Ecto neural progenitor cell (in vitro differentiated cells): ENCODE measurements at places on chromosomes 11 and 22.

DNA sequence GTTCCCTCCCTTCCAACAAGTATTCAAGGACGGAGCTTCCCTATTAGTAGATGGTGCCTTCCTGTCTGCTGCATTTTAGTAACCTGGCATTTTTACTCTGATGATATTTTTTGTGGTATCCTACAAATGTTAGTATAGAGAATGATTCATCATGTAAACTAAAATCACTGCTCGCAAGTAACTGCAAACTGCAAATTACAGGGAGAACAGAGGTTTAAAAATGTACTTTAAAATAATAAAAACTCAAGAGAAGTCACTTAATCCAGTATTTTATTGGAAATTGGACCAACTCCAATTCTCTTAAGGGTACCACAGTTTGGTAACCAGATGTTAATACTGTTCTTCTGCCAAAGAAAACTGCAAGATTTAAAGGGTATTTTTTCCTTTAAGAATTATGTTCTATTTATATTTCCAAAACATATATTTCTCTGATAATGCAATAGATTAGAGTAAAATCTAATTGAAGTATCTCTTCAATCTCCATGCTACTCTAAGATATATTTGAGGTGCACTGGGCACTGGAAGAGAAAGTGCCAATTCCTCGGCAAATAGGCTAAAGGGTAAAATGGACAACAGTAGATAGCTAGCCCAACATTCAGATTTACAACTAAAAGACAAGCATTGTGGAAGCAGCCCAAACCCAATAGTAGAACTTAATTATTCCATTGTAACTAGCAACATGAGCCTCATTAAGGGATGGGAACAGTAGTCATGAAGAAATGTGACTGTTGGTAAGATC, 298.0 kb downstream of the TTC28 start:
- DNase-seq = no peak

DNA sequence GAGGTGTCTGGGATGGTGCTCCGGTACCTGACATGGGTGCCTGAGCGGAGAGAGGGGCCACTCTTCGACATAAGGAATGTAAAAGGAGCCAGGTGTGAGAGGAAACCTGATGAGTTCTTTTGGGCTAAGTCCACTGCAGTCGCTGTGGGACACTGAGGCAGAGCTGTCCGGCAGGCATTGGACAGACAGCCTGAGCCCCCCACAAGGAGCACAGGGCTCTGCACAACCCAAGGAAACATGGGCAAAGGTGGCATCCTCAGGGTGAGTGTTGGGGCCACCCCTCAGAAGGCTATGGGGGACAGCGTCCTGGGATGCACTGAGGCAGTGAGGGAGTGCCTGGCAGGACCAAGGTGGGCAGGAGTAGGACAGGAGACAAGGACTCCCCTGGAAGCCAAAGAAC, 57.7 kb upstream of the EMID1 start:
- DNase-seq = peak; percentile 32

DNA sequence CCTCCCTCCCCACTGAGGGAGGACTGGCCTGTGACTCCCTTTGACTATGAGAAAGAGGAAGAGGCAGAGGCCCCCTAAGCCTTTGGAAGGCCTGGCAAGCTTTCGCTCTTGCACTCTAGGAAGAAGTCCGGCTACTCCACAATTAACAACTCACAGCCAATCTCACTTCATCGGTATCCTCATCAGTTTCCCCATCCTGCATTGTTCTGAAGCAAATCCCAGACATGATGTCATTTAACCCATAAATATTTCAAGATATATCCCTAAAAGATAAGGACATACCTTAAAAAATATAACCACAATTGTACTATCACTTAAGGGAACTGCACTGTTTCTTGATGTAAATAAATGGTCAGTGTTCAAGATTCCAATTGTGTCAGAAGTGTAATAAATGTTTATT, 63.1 kb downstream of the CWC15 start:
- DNase-seq = no peak

GRCh38 chr11:115475564-115475963, 28.7 kb downstream of the CADM1 start:
- DNase-seq = no peak

GRCh38 chr11:77244277-77245027, 57.0 kb downstream of the GDPD4 start:
- no peak for DNase-seq

GRCh38 chr22:45649809-45650208, 21.8 kb upstream of the ATXN10 start:
- no peak for DNase-seq

DNA sequence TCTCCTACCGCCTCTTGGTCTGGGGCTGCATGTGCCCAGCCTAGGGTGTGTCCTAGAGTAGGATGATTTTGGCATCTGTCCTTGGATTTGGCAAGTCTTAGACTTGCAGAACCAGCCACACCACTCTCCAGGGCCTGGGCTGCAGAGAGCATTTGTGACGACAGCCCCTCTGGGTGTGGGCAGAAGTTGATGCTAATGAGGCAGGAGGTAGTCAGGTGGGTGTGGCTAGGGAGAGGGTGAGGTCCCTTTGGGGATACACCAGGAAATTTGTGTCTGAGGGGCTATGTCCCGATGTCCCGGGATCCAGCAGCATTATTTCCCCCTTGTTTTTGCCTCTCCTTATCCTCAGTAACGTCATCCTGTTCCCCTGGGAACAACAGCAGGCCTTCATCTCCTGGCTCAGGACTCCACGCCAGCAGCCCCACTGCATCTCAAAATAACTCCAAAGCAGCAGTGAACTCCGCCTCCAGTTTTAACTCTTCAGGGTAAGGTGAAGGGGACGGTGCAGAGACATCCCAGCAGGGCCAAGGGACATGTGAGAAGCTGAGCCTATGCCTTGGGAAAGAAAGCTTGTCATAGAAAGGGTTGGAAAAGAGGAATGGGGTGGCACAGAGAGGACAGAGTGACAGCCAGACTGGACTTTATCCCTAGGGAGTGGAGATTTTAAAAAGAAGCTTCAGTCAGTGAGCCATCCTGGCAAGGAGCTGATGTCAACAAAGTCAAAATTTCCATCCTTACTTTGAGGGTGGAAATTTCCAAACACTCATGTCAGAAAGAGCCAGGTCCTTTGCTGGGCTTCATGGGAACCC, 8.0 kb upstream of the TLCD5 start:
- no peak for DNase-seq

- no peak for DNase-seq
Observed at GRCh38 chr22:21051145-21051830, 5.5 kb downstream of the LRRC74B start.

DNA sequence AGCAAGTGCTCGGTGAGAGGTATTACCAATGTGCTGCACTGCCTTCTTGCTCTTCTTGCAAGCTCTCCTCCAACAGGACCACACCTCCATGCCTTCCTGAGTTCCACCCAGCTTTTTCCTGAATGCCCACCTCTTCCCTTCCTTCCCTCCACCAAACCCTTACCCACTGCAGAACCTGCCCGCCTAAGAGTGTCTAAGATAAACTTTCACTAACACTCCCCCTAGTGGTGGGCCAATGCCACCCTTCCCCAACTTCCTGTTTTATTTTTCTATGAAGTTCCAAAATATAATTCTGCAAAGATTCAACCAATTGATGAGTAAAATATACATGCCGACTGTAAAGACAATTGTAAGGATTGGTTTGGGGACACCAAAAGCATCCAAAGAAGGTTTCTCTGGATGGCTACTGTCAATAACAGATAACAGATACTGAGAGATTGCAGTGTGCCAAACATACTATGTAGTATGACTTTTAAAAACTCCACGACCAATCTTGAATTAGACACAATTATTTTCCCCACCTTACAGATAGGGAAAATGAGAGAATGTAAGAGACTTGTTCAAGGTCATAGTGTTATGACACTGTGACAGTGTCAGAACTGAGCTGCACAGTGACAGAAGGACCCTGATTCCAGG, 38.6 kb upstream of the BMAL1 start:
- peak; percentile 51 for DNase-seq

GRCh38 chr11:9760193-9760575, 96.3 kb downstream of the SWAP70 start:
- DNase-seq = peak; percentile 30

DNA sequence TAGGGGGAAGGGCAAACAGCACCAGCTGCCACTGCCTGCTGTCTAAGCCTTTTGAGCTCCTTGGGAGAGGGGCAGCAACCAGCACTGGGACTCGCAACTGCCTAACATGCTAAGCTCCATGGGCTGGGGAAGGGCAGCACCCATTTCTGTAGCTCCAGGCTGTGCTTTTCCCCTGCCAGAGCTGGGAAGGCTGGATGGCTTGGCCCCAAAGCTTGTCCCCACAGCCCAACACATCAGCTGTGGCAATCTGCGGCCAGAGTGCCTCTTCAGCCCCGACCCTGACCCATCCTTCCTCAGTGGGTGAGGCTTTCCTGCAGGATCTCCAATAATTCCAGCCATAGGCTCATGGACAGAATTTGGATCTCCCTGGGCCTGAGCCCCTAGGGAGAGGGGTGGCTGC, 551.3 kb downstream of the TMEM135 start:
- no peak for DNase-seq

DNA sequence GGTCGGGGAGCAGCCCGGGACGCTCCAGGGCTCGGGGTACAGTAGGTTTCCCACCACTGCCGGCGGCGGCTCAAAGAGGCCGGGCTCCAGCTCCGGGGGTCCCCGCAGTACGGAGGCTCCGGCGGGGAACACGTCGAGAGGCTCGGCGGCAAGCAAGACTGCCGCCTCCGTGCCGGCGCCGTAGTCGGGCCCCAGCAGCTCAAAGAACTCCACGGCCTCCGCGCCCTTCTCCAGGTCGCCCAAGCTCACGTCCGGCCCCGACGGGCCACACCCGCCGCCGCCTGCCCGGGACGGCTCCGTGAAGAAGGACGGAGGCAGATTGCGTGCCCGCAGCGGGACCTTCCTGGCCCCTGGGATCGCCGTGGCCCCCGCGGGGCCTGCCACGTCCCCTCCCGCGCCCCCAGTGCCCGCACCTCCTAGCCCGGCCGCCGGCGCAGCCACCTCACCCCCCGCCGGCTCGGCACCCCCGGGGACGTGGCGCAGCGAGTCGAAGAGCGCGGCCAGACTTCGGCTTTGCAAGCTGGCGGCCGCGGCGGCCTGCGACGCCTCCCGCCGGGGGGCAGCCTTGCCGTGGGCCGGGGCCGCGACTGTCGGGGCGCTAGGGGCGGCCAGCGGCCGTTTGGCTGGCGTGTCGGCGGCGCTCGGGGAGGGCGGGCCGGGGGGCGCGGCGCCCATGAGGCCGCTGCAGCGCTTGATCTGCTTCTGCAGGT, 775 bp downstream of the FAM181B start:
- peak; percentile 58 for DNase-seq

DNA sequence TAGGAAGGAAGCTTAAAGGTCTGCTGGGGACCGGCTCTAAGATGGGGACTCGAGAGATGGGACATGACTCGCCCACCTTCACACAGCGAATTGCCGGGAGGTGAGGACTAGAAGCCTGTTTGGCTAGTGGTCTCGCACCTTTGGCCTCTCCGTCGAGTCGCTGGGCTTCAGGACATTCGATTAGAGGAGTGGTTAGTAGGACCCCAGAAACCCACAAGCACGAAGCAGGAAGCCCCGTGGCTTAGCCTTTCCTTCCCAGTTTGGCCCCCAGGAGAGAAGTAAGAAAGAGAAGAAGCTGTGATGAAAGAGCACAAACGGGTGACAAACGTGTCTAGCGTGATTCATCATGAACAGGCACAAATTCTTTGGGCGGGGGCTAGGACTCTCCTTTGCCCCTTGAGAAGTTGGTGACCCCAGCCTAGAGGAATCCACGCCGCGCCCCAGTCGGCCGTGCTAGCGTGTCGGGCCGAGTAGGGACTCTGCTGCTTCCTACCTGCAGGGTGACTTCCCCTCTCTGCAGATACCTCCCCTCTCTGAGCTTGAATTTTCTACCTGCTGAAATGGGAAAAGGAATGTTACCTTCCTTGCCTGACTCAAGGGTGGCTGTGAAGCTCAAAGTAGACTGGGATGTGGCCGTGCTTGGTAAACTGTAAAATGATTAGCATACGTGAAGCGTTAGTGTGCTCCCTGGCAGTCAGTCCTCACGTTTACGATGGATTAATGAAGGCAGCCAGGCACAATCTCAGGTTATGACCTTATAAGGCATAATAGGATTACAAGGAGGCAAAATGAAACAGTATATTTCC, 1.1 kb upstream of the ADM start:
- DNase-seq = no peak

DNA sequence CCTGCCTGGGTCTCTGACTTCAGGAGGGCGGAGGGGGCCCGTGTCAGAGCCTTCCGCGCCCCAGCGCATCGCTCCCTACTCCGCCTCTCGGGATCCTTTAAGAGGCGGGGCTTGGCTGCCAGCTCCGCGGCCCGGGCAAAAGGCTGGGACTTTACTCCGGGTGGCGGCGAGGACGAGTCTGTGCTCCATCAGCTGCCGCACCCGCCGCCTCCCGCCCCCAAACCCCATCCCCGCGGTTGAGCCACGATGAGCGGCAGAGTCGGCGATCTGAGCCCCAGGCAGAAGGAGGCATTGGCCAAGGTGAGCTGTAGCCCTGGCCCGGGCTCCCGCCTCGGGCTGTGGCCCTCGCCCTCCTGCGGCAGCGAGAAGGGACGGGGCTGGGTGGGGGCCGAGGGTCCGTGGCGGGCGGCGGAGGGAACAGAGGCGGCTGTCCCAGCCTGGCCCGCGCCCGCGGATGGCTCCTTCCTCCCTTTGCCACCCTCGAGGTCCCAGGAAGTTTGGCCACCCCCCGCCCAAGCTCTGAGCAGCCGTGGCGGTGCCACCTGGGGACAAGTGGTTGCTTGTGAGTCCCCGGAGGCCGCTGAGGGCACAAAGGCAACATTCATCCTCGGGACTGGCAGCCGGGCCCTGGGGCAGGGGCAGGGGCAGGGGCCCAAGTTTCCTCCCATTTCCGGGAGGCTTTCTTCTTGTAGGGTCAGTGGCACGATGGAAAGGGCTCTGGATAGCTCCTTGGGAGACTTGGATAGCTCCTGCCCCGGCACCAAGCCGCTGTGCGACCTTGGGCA, at the start of gene SEC14L2:
Gene SEC14L2, plus strand, starts transcription at position 148 of the 785 bp plus-strand sequence. Its CDS starts 99 bp downstream, at position 247.
- peak; percentile 70 for DNase-seq

DNA sequence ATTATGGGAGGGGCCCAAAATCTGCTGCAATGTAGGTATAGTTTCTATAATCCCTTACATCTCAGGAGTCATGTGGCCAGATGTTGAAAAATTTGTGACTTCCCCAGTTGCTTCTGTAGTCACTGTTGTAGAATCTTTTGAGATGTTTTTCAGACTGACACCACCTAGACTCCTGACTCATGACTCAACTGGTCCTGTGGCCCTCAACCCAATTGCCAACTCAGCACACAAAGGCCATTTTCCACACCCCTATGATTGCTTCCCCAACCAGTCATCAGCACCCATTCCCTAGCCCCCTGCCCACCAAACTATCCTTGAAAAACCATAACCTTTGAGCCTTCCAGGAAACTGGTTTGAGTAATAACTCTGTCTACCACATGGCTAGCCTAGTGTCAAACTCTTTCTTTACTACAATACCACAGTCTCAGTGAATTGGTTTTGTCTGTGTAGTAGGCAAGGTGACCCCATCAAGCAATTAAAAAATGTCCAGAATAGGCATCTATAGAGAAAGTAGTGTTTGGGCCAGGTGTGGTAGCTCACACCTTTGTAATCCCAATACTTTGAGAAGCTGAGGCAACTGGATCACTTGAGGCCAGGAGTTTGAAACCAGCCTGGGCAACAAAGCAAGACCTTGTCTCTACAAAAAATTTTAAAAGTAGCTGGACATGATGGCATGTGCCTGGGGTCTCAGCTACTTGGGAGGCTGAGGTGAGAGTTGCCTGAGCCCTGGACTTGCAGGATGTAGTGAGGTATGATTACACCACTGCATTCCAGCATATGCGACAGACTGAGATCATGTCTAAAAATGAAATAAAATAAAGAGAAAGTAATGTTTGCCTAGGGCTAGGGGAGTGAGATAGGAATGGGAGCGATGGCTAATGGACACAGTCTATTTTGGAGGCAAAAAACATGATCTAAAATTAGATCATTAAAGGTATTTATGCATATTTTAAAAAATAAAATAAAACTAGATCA, 24.1 kb upstream of the FEZ1 start:
- DNase-seq = no peak
